ENCODE measurements at places on chromosomes 16 and 17.
A peak's percentile ranks its signal among the peaks of the same experiment; 100 is the strongest.

DNA sequence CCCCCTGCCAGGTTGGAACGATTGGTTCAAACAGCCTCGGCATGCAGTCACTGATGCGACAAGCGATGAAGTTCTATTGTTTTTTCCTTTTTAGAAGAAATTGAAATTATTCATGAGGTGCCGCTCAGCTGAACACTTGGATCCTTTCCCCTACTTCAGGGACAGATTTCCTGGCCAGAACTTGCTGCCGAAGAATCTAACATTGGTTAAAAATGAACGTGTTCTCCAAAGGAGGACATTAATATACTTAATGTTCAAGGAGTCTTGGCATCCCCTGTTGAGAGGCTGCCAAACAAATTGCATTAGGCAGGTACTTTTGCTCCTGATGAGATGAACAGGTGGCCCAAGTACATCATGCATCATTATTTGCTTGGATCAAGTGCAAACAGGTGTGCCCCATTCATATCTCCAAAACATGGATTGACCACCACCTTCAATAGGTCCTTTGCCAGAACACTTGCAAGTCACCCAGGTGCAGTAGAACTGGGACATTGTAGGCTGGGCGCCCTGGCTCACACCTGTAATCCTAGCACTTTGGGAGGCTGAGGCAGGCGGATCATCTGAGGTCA lies 437.2 kb downstream of the HAPSTR1 start:
- DNase-seq, result no peak

DNA sequence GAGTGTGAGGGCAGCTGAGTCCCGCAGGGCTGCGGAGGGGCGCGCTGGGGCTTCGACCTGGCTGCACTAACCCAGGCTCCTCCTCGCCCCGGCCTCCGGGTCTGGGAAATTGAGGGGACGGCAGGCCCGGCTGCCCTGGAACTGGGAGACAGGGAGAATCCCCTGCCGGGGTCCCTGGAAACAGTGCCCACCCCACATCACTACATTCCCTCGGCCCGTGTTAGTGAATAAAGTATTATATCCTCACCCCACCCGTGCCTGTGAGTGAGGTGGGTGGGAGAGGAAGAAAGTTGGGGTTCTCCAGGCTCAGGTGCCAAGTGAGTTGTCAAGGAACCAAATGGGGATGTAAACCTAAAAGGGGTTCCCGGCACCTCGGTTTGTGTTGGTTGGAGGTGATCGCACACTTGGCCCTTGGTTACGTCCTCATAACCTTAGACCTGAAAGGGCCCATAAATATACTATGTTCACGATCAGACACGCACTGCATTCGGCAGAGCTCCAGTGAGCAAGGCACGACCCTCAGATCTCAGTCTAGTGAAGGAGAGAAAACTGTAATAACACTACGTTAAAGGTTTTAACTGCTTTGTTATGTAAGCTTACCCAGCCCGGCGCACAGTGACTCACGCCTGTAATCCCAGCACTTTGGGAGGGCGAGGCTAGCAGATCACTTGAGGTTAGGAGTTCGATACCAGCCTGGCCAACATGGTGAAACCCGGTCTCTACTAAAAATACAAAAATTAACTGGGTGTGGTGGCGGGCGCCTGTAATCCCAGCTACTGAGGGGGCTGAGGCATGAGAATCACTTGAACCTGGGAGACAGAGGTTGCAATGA lies 11.2 kb downstream of the ZNF771 start:
- DNase-seq, result peak; percentile 59

- no peak for DNase-seq
These were observed 118.3 kb downstream of the SPECC1 start for GRCh38 chr17:20127360-20128035.

- no peak for DNase-seq
These were observed 36.1 kb downstream of the KCNJ2 start for GRCh38 chr17:70205401-70205800.

GRCh38 chr17:70615831-70616230 lies 446.5 kb downstream of the KCNJ2 start:
- no peak for DNase-seq

GRCh38 chr17:39200957-39201510 lies 951 bp downstream of the RPL19 start:
- DNase-seq, result no peak

DNA sequence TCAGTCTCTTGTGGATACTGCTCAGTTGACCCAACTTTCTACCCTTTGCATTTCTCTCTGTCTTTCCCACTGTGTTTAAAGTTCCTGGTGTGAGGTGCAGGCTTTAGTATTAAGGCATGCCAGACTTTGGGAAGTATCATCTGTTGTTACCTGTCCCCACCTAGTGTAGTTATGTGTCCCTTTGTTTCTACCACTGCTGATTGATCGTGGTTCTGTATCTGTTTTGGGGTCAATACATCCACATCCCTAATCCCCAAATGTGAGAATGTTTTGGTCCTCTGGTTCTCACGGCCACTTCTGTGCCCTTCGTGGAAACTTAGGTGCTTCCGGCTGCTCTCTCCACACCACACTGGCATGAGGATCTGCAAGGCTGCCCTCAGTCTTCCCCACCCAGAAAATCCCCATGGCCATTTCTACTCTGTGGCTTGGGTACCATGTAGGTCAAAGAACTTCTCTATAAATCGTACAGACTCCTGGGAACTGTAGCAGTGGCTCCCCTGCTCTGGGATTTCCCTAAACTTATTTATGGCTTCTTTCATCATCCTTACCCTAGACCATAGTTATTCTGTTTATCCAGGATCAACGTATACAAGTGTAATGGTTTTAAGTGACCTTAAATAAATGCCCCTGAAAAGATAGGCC lies 443.2 kb downstream of the XYLT1 start:
- DNase-seq, result no peak

DNA sequence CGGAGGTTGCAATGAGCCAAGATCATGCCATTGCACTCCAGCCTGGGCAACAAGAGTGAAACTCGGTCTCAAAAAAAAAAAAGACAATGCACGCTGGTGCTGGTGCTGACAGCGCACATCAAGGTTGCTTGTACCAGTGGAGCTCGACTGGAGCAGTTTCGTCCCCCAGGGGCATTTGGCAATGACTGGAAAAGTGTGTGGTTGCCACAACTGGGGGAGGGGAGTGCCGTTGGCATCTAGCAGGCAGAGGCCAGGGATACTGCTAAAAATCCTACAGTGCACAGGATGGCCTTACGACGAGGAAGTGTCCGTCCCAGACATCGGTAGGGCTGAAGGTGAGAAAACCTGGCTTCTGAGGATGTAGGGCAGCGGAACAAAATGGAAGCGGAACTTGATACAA lies 2.4 kb downstream of the MEAK7 start:
- DNase-seq, result no peak

DNA sequence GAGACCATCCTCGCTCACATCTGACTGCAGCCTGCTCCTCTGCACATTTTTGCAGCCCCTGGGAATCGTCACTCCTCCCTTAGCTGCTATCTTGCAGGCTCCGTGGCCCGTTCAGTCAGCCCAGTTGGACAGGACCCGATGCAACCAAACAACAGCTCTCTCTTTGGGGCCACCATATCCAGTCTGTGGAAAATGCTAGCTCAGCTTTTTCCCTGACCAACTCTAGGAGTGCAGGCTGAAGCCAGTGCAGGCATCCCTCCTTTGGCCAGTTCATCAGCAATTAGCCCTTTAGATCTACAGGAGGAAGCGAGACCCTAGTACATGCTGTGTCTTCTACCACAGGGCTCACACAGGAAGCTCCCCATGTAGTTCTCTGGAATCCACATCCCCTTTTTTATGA lies 182.1 kb downstream of the HS3ST3A1 start:
- DNase-seq, result no peak

DNA sequence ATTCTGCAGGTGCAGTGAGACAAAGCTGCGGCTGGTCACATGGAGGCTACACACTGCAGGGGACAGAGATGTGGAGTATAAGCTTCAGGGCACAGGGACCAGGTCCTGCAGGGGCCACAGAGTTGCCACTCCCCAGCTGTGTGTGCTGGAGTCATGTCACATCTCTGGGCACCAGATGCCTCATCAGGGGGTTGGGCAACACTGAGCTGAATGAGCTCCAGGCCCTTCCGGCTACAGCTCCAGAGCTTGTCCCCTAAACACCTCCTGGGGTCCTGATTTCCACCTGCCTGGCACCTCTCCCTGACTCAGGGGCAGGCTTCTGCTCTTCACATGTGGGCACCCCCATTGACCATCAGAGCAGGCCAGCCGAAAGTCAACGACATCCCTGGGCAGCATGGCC lies 32.5 kb downstream of the SPHK1 start:
- DNase-seq, result no peak

DNA sequence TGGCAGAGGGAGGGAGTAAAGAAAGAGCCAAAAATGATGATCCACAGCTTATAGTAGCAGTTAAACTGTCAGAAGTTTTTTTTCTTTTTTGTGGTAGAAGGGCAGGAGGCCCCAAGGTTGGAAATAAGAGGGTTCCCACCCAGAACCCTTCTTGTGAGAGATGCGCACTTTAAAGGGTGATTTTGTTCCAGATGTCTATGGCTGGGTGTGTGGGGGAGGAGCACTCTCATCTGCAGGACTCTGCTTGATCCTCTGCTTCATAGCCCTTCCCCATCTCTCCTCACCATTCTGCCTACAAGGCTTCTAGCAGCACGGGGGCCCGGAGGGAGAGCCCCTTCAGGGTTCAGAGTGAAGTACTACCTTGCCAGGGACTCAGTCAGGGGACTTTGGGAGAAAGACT lies 6.4 kb downstream of the ATXN1L start:
- no peak for DNase-seq

DNA sequence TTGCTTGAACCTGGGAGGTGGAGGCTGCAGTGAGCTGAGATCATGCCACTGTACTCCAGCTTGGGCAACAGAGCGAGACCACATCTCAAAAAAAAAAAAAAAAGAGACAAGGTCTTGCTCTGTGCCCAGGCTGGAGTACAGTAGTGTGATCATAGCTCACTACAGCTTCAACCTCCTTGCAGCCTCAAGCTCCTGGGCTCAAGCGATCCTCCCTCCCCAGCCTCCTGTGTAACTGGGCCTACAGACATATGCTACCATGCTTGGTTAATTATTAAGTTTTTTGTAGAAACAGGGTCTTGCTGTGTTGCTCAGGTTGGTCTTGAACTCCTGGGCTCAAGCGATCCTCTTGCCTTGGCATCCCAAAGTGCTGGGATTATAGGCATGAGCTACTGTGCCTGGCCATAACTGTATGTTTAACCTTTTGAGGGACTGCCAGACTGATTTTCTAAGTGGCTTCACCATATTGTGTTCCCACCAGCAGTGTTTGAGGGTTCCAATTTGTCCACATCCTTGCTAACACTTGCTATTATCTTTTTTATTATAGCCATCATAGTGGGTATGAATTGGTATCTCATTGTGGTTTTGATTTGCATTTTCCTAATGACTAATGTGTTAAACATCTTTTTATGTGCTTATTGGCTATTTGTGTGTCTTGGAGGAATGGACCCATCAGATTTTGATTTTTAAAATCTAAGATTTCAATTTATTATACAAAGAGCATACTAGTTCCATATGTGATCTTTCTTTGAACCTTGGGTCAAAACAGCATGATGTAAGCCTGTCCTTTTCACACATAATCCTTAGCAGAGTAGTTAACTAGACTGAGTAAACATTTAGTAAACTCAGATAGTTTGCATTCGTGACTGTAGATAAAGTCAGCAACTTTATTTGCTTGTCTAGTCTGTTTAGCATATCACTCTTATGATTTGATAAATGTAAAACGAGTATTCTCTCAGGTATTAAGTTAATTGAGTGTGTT lies 38.1 kb upstream of the KPNB1 start:
- no peak for DNase-seq

- DNase-seq, result no peak
These were observed 3.3 kb upstream of the KRT35 start for GRCh38 chr17:41483991-41484826.

DNA sequence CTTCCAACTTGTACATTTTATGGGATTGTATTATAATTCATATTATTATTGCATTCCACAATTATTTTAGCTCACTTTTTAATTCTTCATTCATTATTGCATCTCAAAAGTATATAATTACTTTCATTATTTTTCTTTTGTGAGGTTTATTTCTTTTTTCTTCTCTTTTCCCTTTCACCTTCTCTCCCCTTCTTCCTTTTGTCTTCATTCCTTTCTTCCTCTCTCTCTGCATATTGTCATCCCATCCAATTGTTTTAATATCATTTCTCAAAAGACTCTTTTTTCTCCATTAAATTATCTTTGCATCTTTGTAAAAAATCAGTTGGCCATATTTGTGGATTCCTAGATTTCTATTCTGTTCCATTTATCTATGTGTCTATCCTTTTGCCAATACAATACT lies 17.3 kb downstream of the DYNLL2 start:
- DNase-seq, result no peak

- DNase-seq, result no peak
These were observed 18.9 kb downstream of the LGALS9 start for GRCh38 chr17:27649929-27650328.

GRCh38 chr17:68195667-68196393 lies 52.0 kb upstream of the AMZ2 start:
- DNase-seq, result no peak

DNA sequence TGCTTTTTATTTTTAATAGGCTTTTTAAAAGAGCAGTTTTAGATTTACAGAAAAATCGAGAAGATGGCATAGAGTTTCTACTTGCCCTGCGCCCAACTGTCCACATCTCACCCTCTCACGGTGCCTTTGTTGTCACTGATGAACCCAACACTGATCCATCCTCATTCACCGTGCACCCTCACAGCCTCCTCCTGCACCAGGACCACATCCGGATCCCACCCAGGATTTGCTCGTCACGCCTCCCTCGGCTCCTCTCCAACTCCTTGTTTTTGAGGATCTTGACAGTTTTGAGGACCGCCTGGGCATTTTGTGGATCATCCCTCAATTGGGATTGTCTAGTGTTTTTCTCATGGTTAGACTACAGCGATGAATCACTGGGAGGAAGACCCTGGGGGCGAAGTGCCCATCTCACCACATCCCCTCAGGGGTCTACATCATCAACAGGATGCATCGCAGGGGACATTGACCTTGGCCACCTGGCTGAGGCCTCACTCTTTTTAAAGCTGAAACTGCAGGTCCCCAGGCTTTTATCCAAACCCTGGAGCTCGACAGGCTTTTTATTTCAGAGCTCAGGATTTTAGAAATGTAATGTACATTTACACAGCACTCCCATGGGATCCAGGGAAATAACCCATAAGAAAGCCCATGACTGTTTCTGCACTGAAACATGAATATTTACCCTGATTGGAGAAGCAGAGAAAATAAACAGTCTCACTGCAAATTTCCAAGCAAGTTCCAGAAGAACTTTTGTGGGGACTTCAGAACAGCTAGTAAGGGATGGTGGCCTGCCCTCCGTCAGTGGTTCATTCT lies 71.8 kb upstream of the ZNF469 start:
- DNase-seq, result no peak

- DNase-seq, result no peak
These were observed 12.4 kb downstream of the TEX14 start for GRCh38 chr17:58679263-58680037.

- DNase-seq, result no peak
These were observed 56.0 kb upstream of the NACA2 start for GRCh38 chr17:61647047-61647446.

DNA sequence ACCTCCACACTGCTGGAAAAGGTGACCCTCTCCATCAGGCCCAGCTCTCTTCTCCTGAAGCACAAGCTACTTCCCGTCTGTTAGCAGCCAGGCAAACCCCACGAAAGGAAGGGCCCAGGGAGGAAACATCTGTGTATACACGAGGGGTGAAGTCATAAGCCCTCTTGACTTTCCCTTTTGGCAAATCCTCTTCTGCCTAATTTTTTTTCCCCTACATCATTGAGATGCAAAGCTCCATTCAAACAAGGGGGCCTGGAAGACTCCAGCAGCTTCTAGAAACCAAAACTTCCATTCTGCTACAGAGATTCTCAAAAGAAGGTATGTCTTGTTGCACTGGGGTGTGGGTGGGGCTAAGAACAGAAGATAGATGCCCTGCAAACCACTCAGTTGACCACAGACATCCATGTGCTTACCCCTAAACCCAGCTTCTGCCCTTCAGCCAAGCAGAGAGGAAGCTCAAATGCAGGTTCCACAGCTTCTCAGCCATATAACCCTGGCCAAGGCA lies 145.6 kb upstream of the RCVRN start:
- no peak for DNase-seq

Measured in stimulated activated effector memory CD8-positive, alpha-beta T cell treated with anti-CD3 and anti-CD28 coated beads, Interleukin-12 subunit alpha, Interleukin-12 subunit beta, amount 100 ng/mL, for 72 hours (primary cell).